ENCODE measurements at places on chromosomes 1 and 21. TPM values are rescaled to one million over a fixed set of nuclear protein-coding genes. Genes with fewer than 3 reads are reported as not detected.

Gene CFAP107
- total RNA-seq, result not detected

Gene IVL
- total RNA-seq, result not detected

Gene TTLL10
- total RNA-seq, result not detected

Gene ATP5IF1
- total RNA-seq, result 393 TPM

Gene LDLRAD1
- not detected for total RNA-seq

DNA sequence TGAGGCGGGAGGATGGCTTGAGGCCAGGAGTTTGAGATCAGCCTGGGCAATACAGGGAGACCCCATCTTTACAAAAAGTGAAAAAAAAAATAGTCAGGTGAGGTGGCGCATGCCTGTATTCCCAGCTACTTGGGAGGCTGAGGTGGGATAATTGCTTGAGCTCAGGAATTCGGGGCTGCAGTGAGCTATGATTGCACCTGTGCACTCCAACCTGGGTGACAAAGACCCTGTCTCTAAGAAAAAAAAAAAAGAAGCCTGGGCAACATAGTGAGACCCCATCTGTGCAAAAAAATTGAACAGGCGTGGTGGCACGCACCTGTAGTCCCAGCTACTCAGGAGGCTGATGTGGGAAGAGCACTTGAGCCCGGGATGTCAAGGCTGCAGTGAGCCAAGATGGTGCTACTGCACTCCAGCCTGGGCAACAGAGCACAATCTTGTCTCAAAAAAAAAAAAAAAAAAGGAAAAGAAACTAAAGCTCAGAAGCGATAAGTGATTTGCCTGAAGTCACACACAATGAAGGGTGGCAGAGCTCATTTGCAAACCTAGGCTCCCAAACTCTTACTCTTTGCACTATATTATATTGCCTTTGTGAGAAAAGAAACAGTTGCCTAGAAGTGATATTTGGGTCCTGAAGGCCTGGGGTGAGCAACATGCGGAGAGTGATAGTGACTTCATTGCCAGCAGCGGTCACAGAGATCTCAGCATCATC is 2.0 kb downstream of the CCDC24 start:
- no peak overlapping the region for H3K27ac ChIP-seq
- peaks cover 13% of the 10 kb centered on the region for H3K4me1 ChIP-seq
- H3K4me3 ChIP-seq, result no peak overlapping the region
- no peaks in the 10 kb centered on the region for H3K27me3 ChIP-seq
- no peaks in the 10 kb centered on the region for H3K36me3 ChIP-seq

DNA sequence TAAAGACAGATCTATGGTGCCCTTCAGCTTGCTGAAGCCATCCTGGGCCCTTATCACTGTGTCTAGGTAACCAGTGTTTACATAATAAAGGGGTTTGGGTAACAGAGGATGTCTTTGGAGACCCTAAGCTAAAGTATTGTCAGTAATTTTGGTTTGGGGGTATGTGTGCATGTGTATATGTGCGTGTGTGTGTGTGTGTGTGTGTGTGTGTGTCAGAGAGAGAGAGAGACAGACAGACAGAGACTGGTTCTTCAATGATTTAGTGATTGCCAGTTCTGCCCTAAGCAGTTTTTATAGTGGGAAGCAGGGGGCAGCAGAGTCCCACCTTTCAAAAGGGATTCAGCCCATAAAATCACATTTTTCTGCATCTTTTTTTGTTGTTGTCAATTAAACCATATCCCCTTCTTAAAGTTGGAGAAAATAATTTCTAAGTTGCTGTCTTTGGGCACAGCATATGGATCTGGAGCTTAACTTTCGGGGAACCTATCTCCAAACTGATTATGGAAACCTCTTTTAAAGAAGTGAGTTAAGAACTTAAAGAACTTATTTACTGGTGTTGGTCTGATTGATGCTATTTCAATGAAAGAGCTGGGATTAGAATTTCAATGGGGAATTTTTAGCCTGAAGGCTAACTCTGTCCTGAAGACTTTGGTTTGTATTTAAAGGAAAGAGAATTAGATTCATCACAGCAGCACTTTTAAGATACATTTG is 51.1 kb downstream of the ZNF326 start:
- no peaks in the 10 kb centered on the region for H3K4me1 ChIP-seq
- H3K27me3 ChIP-seq, result no peaks in the 10 kb centered on the region
- H3K27ac ChIP-seq, result no peak overlapping the region
- H3K4me3 ChIP-seq, result no peak overlapping the region
- H3K36me3 ChIP-seq, result no peaks in the 10 kb centered on the region
- DNase-seq, result no peak

GRCh38 chr1:39933956-39934941 is 20.7 kb upstream of the MFSD2A start:
- peak; percentile 42 for DNase-seq
- no peaks in the 10 kb centered on the region for H3K4me1 ChIP-seq
- no peak overlapping the region for H3K4me3 ChIP-seq
- H3K27ac ChIP-seq, result peak overlapping the region; percentile 58
- H3K36me3 ChIP-seq, result no peaks in the 10 kb centered on the region
- no peaks in the 10 kb centered on the region for H3K27me3 ChIP-seq

GRCh38 chr21:29163341-29164115 is 33.1 kb downstream of the MAP3K7CL start:
- DNase-seq, result no peak
- H3K4me3 ChIP-seq, result no peak overlapping the region
- peaks cover 12% of the 10 kb centered on the region for H3K36me3 ChIP-seq
- peak overlapping the region; percentile 67 for H3K27ac ChIP-seq

DNA sequence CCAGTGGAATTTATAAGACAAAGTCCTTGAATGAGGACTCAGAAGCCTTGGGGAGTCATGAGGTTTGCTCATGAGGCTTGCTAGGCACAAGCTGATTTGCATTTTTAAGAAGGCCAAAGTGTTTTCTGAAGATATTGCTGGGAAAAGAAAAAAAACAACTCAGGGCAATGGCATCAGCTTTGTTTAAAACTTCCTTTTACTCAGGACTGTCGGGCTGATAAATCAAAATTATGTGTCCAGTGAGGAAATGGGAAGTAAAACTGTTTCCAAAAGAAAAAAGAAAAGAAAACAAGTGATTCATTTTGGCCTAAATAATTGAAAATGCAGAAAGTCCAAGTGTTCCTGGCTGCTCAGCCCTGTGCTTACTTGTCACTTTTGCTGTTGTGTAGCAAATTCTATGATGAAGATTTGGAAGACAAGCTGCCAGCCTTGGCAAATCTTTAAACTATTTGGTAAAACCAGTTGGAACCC is 282.4 kb downstream of the HLX start:
- H3K27ac ChIP-seq, result peak overlapping the region; percentile 63
- H3K27me3 ChIP-seq, result no peaks in the 10 kb centered on the region
- H3K36me3 ChIP-seq, result no peaks in the 10 kb centered on the region
- H3K4me1 ChIP-seq, result no peaks in the 10 kb centered on the region
- DNase-seq, result no peak
- no peak overlapping the region for H3K4me3 ChIP-seq
